ENCODE measurements at places on chromosomes 5 and 9.

GRCh38 chr5:39076757-39077728 is 2.8 kb upstream of the RICTOR start:
- no peak for DNase-seq

- DNase-seq = no peak
Measured at GRCh38 chr9:14907360-14907685, 2.9 kb downstream of the FREM1 start.

DNA sequence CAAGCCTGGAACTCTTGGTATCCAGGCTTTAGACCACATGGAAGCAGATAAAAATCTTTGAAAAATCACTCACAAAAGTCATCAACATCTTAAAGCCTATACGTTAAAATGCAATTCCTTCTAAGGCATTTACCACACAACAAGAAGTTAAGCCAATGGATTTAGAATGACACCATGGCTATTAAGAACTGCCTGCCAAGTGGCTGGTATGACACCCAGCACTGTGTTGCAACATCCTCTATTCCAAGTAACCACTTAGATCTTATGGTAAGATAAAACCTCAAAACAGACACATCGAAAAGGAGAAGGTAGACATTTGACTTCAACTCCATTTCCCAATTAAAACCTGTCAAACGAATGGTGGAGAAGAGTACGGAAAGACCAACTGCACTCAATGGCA is 344.2 kb upstream of the SLC30A5 start:
- no peak for DNase-seq

GRCh38 chr9:106177216-106177615 is 482.9 kb downstream of the TMEM38B start:
- no peak for DNase-seq

DNA sequence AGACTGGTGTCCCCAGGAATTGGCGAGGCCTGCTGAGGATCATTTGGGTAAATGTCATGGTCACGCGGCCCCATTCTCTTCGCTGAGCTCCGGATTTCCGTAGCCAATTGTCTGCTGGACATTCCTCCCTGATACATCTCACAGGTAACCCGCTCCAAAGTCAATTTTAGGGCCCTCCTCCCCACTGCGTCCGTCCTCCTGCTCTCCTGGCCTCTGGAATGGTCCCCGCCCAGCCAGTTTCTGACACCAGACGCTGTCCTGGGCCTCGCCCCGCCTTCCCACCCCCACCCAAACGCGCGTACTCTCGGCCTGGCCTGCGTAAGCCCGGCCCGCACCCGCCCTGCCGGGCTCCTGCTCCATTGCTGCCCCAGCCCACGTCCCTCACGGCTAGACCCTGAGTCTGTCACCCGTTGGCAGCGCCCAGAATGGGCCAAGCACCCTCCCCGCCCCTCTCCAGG is 202.0 kb downstream of the AUH start:
- DNase-seq = no peak

DNA sequence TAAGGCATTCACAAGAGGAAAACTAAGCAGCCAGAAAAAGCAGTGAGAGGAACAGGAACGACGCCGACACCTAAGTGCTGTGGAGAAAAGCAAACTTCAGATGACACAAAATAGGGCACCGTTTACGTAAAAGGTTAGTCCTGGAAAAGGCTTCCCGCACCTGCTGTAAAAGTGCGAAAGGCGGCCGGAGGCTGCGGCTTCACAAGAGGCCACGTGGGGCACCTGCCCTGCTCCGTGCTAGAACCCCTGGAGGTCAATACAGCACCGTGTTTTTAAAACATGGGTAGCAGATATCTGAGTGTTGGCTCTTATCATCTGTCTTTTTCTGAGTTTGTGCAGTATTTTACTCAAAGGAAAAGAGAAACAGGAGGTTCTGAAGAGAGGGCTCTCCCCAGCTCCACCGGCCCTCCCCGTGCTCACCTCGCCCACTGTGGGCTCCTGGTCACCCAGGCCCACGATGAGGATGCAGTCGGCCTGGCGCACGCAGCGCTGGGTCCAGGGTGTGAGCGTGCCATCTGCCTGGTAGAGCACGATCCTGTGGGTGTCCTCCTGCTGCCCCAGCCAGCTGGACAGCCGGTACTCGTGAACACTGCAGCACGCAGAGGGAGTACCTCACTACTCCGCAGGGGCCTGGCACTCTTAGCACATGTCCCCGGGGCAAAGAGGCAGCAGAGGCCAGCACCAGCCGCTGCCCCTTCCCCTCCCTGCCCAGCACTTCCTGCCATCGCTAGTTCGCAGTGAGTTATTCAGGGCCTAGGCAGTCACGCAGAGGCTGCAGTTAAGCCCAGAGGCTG is 21.0 kb upstream of the NSMF start:
- DNase-seq = no peak

GRCh38 chr9:99103901-99104458 is 933 bp upstream of the TGFBR1 start:
- no peak for DNase-seq

DNA sequence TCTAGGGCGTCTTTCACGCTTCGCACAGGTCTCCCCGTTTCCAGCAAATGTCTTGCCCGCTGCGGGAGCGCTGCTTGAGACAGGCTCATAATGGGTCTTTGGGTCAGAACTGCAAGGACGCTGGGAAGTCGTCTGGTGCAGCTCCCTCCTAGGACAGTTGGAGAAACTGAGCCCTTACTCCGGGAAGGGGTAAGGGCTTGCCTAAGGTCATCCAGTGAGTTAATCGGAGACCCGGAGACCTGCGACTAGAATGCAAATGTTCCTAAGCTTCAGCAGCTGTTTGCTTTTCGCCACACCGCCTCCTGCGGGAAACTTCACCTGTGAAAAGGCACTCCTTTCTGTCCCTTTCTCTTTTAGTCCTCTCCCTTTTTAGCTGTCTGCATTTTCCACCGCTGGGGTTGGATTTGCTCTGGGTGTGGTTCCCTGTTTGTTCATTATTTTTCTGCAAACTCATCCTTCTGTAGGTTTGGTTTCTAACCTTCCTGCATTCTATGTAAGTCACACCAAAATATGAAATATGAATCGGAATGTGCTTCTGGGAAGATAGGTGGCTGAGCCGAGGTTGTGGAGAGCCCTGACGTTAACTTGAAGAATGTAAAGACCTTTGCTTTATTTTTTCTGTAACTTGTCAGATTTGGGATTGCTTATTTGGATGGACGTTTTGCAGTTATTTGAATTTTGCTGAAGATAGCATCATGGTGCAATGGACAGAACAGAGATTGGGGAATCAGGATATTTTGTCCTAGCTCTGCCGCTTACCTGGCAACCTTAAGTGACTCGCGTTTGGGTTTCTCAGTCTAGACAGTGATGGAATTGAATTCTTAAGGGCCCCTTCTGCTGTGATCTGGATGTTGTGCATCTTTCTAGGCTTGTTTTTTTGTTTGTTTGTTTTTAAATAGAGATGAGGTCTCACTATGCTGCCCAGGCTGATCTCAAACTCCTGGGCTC is 909 bp downstream of the SLC36A1 start:
- DNase-seq = no peak

GRCh38 chr9:38024036-38024681 is 44.9 kb downstream of the SHB start:
- DNase-seq = no peak

DNA sequence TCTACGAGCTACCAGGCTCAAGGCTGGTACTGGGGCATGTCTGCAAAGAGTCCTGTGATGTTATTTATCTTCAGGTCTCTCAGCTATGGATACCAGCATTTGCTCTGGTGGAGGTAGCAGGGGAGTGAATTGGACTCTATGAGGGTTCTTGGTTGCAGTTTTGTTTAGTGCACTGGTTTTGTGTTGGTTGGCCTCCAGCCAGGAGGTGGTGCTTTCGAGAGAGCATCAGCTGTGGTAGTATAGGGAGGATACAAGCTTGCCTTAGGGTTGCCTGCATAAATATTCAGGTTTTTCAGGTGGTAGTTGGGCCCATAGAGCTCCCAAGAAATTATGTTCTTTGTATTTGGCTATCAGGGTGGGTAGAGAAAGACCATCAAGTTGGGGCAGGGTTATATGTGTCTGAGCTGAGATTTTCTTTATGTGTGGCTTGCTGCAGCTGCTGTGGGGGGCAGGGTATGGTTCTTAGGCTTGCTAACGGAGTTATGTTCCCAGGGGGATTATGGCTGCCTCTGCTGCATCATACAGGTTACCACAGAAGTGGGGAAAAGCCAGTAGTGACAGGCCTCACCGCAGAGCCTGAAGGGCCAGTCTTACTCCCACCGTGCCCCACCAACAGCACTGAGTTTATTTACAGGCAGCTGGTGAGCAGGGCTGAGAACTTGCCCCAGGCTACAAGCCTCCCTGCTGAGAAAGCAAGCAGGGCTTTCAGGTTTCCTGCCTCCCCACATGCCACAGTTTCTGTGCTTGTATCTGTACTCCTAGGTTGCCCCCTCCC is 9.7 kb upstream of the RIOK2 start:
- no peak for DNase-seq

GRCh38 chr9:134475011-134475790 is 148.9 kb downstream of the RXRA start:
- DNase-seq = no peak

DNA sequence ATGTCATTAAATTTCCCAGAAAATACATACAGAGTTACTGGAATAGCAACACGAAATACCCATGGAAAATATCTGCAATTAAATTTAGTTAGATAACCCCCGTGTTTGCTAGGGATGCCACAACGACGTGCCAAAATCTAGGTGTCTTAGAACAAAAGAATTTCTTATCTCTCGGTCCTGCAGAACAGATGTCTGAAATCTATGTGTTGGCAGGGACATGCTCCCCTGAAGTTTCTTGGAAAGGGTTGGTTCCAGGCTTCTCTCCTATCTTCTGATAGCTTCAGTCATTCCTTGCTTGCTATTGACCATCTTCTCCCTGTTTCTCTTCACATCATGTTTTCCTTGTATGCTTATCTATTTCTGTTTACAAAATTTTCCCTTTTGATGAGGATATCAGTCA is 1067.0 kb downstream of the CDH18 start:
- DNase-seq = no peak

GRCh38 chr5:123427281-123427680 is 4.1 kb upstream of the CEP120 start:
- DNase-seq = no peak

DNA sequence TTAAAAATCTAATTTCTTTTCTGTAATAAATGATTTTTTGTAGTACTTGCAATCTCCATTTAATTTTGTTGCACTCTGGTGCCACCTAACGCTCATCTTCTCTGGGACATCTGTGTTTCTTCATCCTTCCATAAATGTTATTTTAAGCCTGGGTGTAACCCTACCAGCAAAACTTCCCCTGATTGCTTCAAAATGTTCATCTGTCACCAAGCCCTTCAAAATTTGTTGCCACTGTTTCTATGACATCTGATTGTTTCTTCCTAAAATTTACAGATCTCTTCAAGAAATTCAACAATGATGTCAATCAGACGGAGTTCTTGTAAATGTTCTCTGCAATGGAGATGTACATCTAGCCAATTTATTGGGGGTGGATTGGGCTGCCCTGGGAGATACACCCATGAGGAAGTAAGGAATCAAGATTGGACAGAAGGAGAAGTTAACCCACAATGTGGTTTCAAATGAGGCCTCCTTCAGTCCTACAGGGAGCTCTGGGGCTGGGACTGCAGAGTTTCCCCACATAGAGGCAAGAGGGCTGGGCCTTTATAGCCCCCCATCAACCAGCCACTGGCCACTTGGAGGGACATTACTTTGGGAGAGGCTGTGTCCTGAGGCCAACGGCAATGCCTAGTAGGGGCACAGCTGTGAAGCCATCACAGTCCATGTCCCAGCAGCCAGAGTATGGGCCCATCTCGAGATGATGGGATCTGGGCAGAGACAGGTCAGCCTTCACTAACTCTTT is 23.3 kb downstream of the MCTP1 start:
- DNase-seq = no peak

GRCh38 chr9:69945671-69946141 is 97.9 kb upstream of the MAMDC2 start:
- DNase-seq = no peak

DNA sequence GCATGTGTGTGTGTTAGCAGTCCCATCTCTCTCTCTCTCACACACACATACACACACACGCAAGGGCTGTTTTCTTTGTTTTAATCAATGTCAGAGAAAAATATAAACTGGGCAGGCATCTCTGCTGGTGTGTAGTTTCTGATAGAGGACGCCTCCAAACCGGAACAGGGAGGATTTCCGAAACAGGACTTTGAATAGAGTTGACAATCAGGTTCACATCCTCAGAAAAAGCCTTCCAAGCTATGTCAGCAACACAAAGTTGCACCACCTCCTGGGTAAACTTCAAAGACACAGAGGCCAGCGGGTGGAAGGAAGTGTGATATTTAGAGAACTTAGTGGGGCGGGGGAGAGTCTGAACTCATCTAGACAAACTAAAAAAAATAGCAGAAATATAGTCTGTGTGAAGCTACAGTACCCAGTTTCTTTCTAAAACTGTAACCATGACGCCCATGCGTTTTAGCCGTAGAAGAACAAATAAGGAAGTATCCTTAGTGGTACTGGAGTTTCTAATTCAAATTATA is 1.2 kb downstream of the ST8SIA4 start:
- DNase-seq = no peak

- no peak for DNase-seq
Measured at GRCh38 chr9:104276709-104277245, 182.7 kb downstream of the SMC2 start.

- no peak for DNase-seq
Measured at GRCh38 chr5:142783601-142784341, 13.6 kb downstream of the ARHGAP26 start.

GRCh38 chr5:71862087-71862486 is 143.0 kb downstream of the CARTPT start:
- no peak for DNase-seq

- no peak for DNase-seq
Measured at GRCh38 chr9:22065431-22066200, 56.5 kb upstream of the CDKN2B start.

GRCh38 chr9:23492126-23493002 is 333.7 kb downstream of the ELAVL2 start:
- no peak for DNase-seq

DNA sequence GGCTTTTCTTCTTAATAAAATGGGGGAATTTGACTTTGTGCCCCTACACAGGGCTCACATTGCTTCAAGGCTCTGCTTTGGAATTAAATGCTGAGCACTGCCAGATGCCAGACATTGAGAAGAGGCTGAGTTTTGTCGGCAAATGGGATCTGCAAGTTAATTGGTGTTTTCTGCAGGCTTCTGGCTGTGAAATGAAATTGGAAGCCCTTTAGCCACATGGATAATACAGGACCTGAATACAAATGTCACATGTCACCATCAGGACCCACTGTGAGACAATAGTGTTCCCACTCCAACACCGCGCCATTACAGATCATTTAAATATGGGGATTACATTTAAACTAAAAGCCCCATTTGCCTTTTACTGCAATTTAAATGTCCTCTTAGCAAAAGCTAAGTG is 164.4 kb downstream of the ZSWIM6 start:
- DNase-seq = no peak

Measured in stimulated activated CD8-positive, alpha-beta memory T cell treated with anti-CD3 and anti-CD28 coated beads, Interleukin-4, amount 100 ng/mL, for 1 hour (primary cell).